ENCODE measurements at places on chromosomes 16 and 17.

- no peak for DNase-seq
Observed at GRCh38 chr17:6797718-6798351, 21.8 kb downstream of the FBXO39 start.

- DNase-seq, result no peak
Observed at GRCh38 chr16:87177673-87178072, 139.5 kb downstream of the C16orf95 start.

- no peak for DNase-seq
Observed at GRCh38 chr16:28823291-28823872, 583 bp downstream of the ATXN2L start.

DNA sequence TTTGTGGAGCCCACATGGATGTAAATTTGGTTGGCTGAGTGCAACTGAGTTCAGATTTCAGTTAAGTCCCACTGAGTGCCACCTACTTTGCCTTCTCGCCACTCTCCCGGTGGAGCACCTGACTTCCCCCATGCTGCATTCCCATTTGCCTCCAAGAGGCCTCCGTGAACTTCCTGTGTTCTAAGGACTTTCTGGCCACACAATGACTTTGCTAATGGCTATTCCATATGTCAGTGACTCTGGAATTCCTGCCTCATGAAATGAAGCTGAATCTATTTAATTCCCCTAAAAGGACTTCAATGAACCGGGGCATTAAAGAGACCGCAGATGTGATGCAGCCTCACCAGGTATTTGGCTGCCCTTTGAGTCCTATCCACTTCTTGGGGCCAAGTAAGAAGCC, 29.9 kb downstream of the ABCC12 start:
- DNase-seq, result no peak

GRCh38 chr17:1919201-1919600, 89.4 kb downstream of the RPA1 start:
- no peak for DNase-seq

DNA sequence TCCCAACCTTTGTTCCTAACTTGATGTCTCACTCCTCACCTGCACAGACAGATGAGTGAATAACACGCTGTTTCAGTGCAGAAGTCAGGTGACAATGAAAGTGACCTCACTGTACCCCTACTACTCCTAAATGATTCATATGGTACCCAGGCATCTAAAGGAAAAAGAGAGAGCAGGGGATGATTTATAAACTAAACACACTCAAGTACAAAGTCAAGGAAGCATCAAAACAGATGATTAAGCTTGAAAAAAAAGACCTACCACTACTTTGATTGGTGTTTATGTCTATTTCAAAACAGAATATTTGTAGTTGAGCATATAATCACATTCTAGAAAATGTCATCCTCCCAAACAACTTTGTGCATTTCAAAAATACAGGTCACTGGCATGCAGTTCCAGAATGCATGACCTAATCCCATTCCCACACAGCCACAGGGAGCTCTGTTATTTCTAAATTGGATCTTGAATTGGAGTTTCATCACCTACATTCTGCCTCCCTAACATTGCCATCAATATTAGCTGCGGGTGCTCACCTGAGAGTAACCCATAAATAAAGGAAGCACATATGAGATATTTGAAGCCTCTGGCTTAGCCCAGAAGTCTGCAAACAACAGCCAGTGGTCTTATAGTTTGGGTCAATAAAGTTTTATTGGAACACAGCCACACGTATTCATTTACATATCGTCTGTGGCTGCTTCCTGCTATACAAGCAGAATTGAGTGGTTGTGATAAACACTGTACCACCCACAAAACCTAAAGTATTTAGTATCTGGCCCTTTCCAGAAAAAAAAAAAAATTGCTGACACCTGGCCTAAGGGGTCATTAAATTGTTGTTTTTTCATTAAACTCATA, 14.0 kb downstream of the HS3ST3A1 start:
- DNase-seq, result no peak

- DNase-seq, result no peak
Observed at GRCh38 chr17:511833-512251, 159.2 kb upstream of the RPH3AL start.

DNA sequence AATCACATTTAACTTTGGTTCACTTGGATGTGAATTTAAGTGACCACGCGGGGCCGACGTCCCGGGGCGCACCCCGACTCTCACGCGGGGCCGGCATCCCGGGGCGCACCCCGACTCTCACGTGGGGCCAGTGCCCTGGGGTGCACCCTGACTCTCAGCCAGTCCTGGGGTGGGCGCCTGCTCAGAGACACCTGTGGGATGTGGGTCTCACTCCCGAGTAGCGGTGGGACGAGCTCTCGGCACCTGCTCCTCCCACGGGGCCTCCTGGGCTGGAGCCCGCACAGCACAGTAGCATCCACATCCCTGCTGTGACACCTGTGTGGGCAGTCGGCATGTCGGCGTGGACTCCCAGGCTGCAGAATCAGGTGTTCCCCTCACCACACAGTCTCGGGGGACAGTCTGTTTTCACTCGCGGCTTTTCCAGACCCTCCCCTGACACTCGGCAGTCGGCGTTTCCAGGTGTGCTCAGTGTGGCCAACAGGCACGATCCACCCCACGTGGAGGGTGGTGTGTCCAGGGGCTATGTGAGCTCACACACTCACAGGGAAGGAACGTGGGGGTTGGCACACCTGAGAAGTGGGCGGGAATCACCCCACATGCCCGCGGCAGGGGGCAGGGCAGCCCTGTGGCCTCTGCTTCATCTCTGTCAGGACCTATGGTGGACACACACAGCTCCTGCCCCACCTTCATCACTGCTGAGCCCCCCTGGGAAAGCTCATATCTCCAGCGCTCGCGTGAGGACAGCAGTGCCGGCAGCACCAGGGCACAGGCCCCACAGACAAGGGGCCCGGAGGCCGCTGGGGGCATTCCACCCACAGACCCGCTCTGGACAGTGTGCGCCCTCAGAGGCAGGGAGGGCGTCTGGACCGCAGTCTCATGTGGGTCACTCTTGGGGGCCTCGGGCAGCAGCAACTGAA, 51.8 kb downstream of the LMF1 start:
- no peak for DNase-seq

- DNase-seq, result no peak
Observed at GRCh38 chr16:89095491-89095951, 1.9 kb downstream of the ACSF3 start.

All from stimulated activated CD4-positive, alpha-beta T cell treated with anti-CD3 and anti-CD28 coated beads, Interleukin-2, amount 100 ng/mL, for 4 hours (primary cell).